Adrenal gland (tissue), 19 donors: ENCODE measurements at places on chromosomes 16 and 17.

DNA sequence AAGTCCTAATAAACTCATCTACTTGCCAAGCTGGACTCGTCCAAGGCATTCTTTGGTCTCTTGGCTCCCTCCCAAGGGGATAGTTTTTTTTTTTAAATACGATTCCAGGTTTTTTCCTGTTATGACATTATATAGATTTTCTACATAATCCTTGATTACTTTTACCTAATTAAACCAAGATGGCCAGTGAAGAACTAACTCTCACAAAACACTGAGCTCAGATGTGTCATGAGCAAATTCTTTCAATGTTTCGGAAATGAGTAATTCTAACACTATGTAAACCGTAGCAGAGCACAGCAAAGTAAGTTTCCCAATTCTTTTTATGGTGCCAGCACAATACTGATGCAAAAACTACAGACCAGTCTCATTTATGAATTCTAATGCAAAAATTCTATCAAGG lies 1.8 kb downstream of the ZNF23 start:
- no peaks in the 10 kb centered on the region for H3K36me3 ChIP-seq
- DNase-seq, result no peak
- H3K27ac ChIP-seq, result no peak overlapping the region
- no peak overlapping the region for H3K4me3 ChIP-seq

- H3K36me3 ChIP-seq, result peaks cover 19% of the 10 kb centered on the region
- peaks cover 28% of the 10 kb centered on the region for H3K4me1 ChIP-seq
- H3K27me3 ChIP-seq, result no peaks in the 10 kb centered on the region
- peak overlapping the region; percentile 36 for H3K27ac ChIP-seq
- peak overlapping the region; percentile 91 for H3K4me3 ChIP-seq
- no peak for DNase-seq
Measured at GRCh38 chr17:17235212-17236174, 1.5 kb downstream of the FLCN start.

DNA sequence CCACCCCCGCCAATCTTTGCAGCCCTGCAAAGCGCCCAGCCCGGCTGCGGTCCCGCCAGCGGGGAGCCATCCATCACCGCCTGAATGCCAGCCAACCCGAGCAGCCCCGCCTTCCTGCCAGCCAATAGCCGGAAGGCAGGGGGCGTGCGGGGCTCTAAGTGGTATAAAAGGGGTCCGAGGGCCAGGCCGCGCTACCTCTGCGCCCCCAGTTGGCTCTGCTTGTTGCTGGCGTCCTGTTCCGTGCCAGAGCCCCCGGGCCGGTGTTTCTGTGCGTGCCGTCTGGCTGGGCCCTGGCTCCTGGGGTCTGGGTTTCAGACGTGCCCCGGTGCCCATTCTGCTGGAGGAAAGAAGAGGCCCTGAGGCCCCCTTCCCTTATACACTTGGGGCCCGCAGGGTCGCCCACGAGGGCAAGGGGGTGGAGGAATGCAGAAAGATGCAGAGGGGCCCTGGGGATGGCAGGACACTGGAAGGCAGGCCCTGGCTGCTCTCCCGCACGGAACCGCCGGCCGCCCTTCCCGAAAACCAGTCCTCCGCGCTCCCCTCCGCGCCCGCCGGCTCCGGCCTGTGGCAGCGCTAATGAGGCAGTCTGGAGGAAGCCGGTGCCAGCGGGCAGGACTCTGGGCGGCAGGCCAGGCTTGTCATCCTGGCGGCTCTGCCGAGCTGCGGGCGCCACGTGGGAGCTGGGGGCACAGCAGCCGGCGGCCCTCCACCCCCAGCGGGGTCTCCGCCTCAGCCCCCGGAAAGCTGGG lies 14.0 kb downstream of the COPZ2 start:
- DNase-seq, result peak; percentile 94
- no peaks in the 10 kb centered on the region for H3K36me3 ChIP-seq
- peak overlapping the region; percentile 57 for H3K4me3 ChIP-seq
- no peaks in the 10 kb centered on the region for H3K27me3 ChIP-seq
- H3K4me1 ChIP-seq, result peaks cover 30% of the 10 kb centered on the region
- H3K27ac ChIP-seq, result peak overlapping the region; percentile 72

GRCh38 chr16:87150262-87150661 lies 166.9 kb downstream of the C16orf95 start:
- H3K36me3 ChIP-seq, result no peaks in the 10 kb centered on the region
- no peaks in the 10 kb centered on the region for H3K4me1 ChIP-seq
- no peak for DNase-seq
- H3K27ac ChIP-seq, result no peak overlapping the region

DNA sequence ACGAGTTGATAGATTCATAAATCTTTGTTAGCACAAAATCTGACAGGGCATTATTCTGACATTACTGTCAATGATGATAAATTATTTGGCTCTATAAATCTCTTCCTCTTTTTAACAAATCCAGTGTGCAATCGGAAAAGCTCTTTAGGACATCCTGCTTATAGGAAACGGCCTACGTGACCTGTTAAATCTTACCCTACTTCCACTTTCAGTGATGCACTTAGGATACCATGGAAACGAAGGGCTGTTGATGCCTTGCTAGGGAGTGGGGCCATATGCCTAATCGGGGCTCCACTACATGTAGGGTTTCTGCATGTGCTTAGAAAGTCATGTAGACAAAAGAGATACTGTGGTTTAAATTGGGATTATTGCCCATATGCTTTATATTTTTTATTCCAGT lies 27.2 kb downstream of the ZNF594 start:
- no peak for DNase-seq
- no peaks in the 10 kb centered on the region for H3K27me3 ChIP-seq
- no peaks in the 10 kb centered on the region for H3K4me1 ChIP-seq
- H3K36me3 ChIP-seq, result no peaks in the 10 kb centered on the region

DNA sequence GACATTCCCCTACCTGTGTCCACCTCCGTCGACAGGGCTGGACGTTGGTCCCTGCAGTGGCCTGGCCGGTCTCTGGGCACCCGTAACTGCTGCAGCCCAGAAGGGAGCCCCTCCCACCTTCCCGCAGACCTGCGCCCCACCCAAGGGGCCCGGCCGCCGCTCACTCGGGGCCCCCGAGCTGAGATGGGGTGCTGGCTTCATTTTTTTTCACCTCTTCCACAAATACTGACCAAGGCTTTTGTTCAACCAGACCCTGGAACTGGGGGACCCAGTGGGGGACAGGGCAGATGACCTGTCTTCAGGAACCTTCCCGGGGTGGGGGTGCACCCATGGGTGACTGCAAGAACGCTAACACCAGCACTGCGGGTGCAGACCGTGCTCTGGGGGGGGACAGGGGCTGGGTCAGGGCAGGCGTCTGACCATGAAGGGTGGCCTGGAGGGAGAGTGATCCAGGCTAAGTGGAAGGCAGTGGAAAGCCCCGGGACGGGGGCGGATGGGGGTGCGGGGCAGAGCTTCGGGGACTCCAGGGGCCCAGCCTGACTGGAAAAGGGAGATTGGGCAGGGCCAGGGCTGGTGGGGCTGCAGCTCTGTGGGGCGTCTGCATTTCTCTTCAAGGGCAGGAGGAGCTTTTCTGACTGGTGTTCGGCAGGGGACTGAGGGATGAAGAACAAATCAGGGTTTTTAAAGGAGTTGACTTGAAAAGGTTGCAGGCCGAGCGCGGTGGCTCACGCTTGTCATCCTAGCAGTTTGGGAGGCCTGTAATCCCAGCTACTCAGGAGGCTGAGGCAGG lies 42.3 kb downstream of the SLC7A5 start:
- H3K36me3 ChIP-seq, result no peaks in the 10 kb centered on the region
- no peak for DNase-seq
- no peak overlapping the region for H3K27ac ChIP-seq
- H3K4me1 ChIP-seq, result no peaks in the 10 kb centered on the region
- no peak overlapping the region for H3K4me3 ChIP-seq

DNA sequence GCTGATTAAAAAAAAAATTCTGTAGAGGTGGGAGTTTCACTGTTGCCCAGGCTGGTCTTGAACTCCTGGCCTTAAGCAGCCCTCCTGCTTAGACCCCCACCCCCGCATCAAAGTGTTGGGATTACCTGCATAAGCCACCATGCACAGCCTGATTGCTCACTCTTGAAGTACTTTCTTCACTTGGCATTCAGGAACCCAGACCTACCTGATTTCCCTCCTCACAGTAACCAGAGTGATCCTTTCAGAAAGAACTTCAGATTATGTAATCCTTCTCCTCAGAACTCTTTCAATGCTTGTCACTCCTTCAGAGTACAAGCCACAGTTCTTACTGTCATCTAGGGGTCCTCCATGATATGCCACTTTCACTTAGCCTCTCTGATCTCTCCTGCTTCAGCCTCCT lies 1.4 kb downstream of the EFCAB13 start:
- H3K4me1 ChIP-seq, result no peaks in the 10 kb centered on the region
- no peak for DNase-seq
- H3K36me3 ChIP-seq, result no peaks in the 10 kb centered on the region

DNA sequence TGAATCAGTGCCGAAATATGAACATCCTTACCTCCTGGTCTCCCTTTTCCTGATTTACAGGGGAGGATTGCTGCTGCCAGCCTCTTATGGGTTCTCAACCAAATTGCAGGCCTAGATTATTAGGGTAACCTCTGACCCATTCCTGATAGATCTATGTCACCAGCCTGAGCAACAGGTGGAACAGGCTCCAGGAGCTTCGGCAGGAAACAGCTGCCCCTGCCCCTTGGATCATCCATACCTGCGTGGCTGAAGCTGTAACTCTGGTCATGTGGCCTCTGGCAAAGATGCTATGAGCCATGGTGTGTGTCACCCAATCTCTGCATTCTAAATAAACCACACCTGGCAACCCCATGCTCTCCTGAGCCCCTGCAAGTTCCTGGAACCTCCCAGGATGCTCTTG lies 18.4 kb upstream of the RBBP6 start:
- H3K4me3 ChIP-seq, result no peak overlapping the region
- H3K27ac ChIP-seq, result no peak overlapping the region
- DNase-seq, result no peak
- H3K27me3 ChIP-seq, result no peaks in the 10 kb centered on the region

GRCh38 chr17:80847496-80848230 lies 144.0 kb upstream of the CHMP6 start:
- H3K36me3 ChIP-seq, result no peaks in the 10 kb centered on the region
- no peaks in the 10 kb centered on the region for H3K27me3 ChIP-seq
- no peak overlapping the region for H3K27ac ChIP-seq
- H3K4me1 ChIP-seq, result no peaks in the 10 kb centered on the region
- H3K4me3 ChIP-seq, result no peak overlapping the region

GRCh38 chr17:28295677-28296578 lies 23.1 kb upstream of the TMEM97 start:
- no peak overlapping the region for H3K4me3 ChIP-seq
- no peaks in the 10 kb centered on the region for H3K36me3 ChIP-seq
- H3K27me3 ChIP-seq, result no peaks in the 10 kb centered on the region
- H3K27ac ChIP-seq, result no peak overlapping the region
- no peak for DNase-seq

- H3K27me3 ChIP-seq, result no peaks in the 10 kb centered on the region
- no peak for DNase-seq
- H3K4me3 ChIP-seq, result no peak overlapping the region
- H3K36me3 ChIP-seq, result no peaks in the 10 kb centered on the region
- H3K27ac ChIP-seq, result no peak overlapping the region
Measured at GRCh38 chr17:37506678-37507077, 17.0 kb downstream of the DUSP14 start.

DNA sequence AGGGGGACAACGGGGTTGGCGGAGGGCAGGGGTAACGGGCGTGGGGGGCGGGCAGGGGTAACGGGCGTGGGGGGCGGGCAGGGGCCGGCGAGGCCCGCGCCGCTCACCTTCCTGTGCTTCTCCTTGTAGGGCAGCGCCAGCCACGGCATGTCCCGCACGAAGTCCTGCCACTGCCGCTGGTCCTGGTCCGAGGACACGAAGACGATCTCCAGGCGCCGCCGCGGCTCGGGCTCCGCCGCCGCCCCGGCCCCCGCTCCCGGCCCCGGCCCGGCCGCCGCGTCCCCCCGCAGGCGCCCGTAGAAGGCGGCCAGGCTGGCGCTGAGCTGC lies 401 bp downstream of the NXN start:
- H3K27ac ChIP-seq, result no peak overlapping the region
- no peaks in the 10 kb centered on the region for H3K27me3 ChIP-seq
- H3K4me1 ChIP-seq, result peaks cover 9% of the 10 kb centered on the region

GRCh38 chr17:75861927-75862317 lies 6.8 kb upstream of the WBP2 start:
- no peak overlapping the region for H3K27ac ChIP-seq
- H3K4me1 ChIP-seq, result no peaks in the 10 kb centered on the region
- H3K27me3 ChIP-seq, result no peaks in the 10 kb centered on the region
- H3K4me3 ChIP-seq, result no peak overlapping the region
- DNase-seq, result no peak

- peaks cover 17% of the 10 kb centered on the region for H3K36me3 ChIP-seq
- no peak overlapping the region for H3K27ac ChIP-seq
- no peak for DNase-seq
- H3K4me1 ChIP-seq, result peaks cover 8% of the 10 kb centered on the region
- no peaks in the 10 kb centered on the region for H3K27me3 ChIP-seq
- no peak overlapping the region for H3K4me3 ChIP-seq
Measured at GRCh38 chr17:67126983-67127382, 82.6 kb downstream of the CACNG1 start.

GRCh38 chr16:832652-833336 lies 32.3 kb upstream of the GNG13 start:
- DNase-seq, result no peak
- H3K4me3 ChIP-seq, result no peak overlapping the region
- H3K27ac ChIP-seq, result no peak overlapping the region
- H3K36me3 ChIP-seq, result no peaks in the 10 kb centered on the region

DNA sequence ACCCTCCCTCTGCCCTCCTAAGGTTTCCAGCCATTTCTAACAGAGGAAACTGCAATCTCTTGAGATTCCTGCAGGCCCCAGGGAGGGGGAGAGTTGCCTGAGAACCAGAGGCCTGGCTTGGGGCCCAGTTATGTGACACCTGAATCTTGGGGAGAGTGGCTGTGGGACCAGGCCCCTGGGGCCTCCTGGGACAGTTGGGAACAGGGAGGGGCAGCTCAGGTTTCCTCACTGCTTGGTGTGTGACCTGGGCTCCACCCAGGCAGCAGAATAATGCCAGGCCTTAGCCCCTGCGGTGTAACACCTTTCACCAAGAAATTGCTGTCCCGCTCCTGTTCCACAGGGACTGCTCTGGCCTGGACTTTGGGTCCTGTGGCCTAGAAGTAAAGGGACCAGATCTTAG lies 44.3 kb upstream of the CRHR1 start:
- no peaks in the 10 kb centered on the region for H3K4me1 ChIP-seq
- no peaks in the 10 kb centered on the region for H3K36me3 ChIP-seq
- H3K4me3 ChIP-seq, result no peak overlapping the region
- no peaks in the 10 kb centered on the region for H3K27me3 ChIP-seq
- H3K27ac ChIP-seq, result no peak overlapping the region
- no peak for DNase-seq

DNA sequence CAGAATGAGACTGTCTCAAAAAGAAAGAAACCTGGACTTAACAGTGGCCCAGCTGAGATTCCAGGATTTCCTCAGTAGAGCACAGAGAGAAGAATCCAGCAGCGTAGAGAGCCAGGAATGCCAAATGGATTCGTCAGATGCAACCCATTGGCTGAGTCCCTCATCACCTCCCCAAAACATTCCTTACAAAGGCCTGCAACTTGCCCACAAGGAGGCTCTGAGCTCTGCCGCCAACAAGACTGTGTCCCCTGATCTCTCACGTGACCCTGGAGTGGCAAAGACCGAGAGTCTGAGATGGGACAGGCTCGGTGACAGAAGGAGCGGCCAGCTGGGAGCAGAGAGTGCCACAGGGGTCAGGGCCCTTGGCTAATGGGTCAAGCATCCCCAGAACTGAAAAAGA lies 6.9 kb upstream of the CHMP6 start:
- H3K4me1 ChIP-seq, result peaks cover 4% of the 10 kb centered on the region
- H3K27ac ChIP-seq, result no peak overlapping the region
- H3K36me3 ChIP-seq, result no peaks in the 10 kb centered on the region
- no peak for DNase-seq
- H3K4me3 ChIP-seq, result no peak overlapping the region

GRCh38 chr17:48569674-48570324 lies 8.4 kb downstream of the HOXB4 start:
- peak overlapping the region; percentile 3 for H3K4me3 ChIP-seq
- H3K4me1 ChIP-seq, result peaks cover 23% of the 10 kb centered on the region
- peak overlapping the region; percentile 81 for H3K27ac ChIP-seq
- H3K27me3 ChIP-seq, result no peaks in the 10 kb centered on the region
